ENCODE measurements at places on chromosomes 6 and 20. TPM values are rescaled to one million over a fixed set of nuclear protein-coding genes. Genes with fewer than 3 reads are reported as not detected.

The NDUFAF5 gene
- 32.3 TPM for total RNA-seq

The MOCS1 gene
- total RNA-seq, result 0.15 TPM

The PXMP4 gene
- total RNA-seq, result 6.8 TPM

The RING1 gene
- 44.2 TPM for total RNA-seq

The CLDN20 gene
- not detected for total RNA-seq

The PLCB4 gene
- not detected for total RNA-seq

The IPCEF1 gene
- total RNA-seq, result 0.70 TPM

The OOEP gene
- 0.97 TPM for total RNA-seq

The C6orf141 gene
- not detected for total RNA-seq

The HCRTR2 gene
- total RNA-seq, result not detected

The MCHR2 gene
- not detected for total RNA-seq

The RBM24 gene
- total RNA-seq, result not detected

The PRICKLE4 gene
- total RNA-seq, result not detected

The MICAL1 gene
- 202 TPM for total RNA-seq

The IL17F gene
- not detected for total RNA-seq

The COL11A2 gene
- total RNA-seq, result 0.39 TPM

The VSX1 gene
- not detected for total RNA-seq

The FAM83D gene
- 1.7 TPM for total RNA-seq

The RAET1E gene
- not detected for total RNA-seq

The PLA2G7 gene
- total RNA-seq, result 0.63 TPM

The PLCB1 gene
- total RNA-seq, result 0.47 TPM

The SASH1 gene
- 0.51 TPM for total RNA-seq

The PAQR8 gene
- 8.5 TPM for total RNA-seq

The FAM83C gene
- total RNA-seq, result not detected

The ADGRB3 gene
- not detected for total RNA-seq

The DSP gene
- not detected for total RNA-seq

The FGD2 gene
- total RNA-seq, result 352 TPM

The AKAP7 gene
- 8.3 TPM for total RNA-seq

The NRSN1 gene
- total RNA-seq, result not detected

The ASIP gene
- not detected for total RNA-seq

The GLP1R gene
- total RNA-seq, result not detected

The ZNF391 gene
- total RNA-seq, result 4.4 TPM

The NRN1 gene
- total RNA-seq, result not detected

The FAM50B gene
- total RNA-seq, result 9.8 TPM

The RRAGD gene
- 2.7 TPM for total RNA-seq

The KIFC1 gene
- 0.70 TPM for total RNA-seq

The SMLR1 gene
- not detected for total RNA-seq
